ENCODE measurements at places on chromosomes 6 and 20. TPM values are rescaled to one million over a fixed set of nuclear protein-coding genes. Genes with fewer than 3 reads are reported as not detected.

The RBM24 gene
- total RNA-seq = 3.4 TPM

DNA sequence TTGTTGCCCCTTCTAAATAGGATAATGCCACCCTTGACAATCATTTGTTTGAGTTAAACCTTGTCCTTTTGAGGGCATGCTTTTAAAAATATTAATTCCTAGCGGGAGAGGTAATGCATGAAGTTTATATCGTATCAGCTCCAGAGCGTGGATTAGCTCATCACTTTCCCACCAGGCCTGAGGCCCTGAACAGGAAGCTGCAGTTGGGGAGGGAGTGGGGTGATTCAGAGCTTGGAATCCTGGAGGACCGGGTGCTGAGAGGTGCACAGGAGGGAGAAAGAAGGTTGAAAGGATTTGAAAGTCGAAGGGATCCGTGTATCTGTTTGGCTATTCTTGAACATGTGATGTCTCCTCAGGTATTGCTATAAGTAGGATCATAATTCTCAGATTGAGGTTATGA lies 25.0 kb downstream of the ZDHHC14 start:
- peak; percentile 77 for DNase-seq

DNA sequence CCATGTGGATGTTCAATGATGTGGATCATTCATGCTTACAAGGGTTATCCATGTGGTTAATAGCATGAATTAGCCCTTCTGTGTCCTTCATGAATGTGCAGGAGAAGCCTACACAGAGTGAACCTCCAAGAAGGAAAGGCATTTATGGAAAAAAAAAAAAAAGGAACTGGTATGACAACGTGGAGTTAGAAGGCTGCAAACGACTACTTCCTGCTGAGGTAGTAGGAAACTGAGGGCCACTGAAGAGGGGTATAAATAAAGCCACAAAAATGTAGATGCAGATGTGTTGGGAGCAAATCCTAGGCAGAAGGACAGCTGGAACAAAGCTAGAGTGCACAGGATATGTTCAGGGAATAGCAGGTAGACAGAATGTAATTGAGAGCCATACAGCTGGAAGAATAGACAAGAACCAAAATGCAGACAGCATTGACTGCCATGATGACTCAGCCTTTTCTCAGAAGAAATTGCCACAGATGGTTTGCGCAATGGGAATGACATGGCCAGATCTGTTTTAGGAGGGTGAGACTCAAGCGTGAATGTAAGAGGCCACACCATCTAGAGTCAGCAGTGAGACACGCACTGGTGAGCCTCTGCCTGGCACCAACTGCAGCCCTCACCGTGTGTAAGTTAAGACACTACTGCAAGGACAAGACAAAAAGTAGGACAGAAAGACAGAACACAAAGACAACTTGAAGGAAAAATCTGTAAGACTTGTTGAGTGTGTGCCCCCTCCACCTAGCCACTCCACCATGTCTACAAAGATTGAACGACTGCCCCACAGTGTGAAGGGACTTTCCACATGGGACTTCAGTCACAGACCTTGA lies 79.8 kb downstream of the KIF13A start:
- peak; percentile 25 for DNase-seq

DNA sequence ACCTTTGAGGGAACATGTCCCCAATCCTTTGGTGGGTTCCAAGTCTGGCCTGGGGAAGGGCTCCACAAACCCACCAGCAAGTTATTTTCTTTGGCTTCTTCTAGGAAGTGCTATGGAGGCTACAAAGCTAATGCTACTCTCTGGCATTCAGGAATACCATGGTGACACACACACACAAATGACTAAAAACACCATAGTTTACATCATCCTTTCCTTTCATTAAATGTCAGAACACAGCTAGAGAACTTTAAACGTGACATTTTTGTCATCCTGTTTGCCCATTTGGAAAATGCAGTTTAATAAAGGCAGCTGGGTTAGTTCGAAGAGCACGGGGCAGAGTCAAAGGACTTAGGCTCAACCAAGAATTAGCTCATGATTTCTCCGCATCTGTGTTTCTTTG lies 40.2 kb upstream of the PROKR2 start:
- peak; percentile 47 for DNase-seq

- DNase-seq = no peak
Measured at GRCh38 chr20:16846006-16846405, 97.8 kb downstream of the OTOR start.

The KCNQ2 gene
- total RNA-seq = not detected

GRCh38 chr6:30206799-30207618 lies 6.2 kb downstream of the TRIM26 start:
- peak; percentile 5 for DNase-seq

DNA sequence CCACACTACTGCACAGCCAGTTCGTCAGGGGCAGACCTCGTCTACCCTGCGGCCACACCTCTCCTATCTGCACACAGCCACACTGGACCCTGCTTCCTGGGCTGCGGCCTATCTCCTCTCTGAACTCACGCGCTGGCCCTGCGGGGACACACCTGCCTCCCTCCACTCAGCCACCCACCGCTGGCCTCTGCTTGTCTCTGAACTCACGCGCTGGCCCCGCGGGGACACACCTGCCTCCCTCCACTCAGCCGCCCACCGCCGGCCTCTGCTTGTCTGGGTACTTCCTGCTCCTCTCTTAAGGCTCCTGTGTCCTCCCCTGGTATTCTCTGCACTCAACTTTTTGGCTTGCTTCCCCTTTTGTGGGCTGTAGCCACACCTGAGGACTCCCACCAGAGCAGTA lies 52.3 kb downstream of the HUS1B start:
- DNase-seq = no peak

- DNase-seq = no peak
Measured at GRCh38 chr6:125020385-125020784, 58.1 kb downstream of the RNF217 start.

DNA sequence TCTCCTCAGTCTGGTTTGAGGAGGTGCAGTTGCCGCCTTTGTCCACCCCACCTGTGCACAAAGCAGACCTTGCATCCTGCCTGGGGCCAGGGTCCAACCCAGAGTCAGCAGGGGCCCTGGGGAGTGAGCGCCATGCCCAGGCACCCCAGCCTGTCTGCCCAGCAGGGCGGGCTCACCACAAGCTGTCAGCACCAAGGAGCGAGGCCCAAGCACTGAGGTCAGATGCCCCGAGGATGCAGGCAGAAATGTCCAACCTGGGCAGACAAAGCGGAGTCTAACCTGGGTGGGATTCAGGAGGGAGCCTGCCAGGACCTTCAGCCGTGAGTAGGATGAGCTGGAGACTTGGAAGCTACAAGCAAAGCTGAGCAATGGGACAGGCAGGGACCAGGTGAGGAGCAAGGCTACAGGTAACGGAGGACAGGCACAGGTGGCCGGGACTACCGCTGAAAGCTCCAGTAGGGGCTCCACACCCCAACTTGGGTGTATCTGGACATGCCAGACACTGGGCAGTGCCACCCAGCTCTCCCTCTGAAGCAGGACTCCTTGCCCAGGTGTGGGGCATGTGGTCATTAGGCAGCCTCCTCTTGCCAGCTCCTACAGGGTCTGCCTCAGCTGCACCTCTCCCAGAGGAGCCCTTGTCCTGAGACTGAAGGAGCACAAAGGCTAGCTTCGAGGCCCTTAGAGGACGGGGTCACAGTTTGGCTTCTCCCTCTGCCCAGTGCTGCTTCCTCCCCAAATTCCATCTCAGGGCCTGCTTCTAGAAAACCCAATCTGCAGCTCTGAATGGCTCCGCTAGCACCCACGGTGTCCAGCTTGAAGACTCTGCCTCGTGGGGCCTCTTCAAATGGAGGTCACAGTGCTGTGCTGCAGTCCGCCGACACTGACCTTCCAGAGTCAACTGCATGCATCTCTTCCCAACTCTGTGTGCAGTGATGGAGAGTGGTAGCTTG lies 210.6 kb upstream of the CDYL start:
- no peak for DNase-seq
